Endothelial cell of coronary artery (primary cell): ENCODE measurements at places on chromosomes 1 and 21. TPM values are rescaled to one million over a fixed set of nuclear protein-coding genes. Genes with fewer than 3 reads are reported as not detected.

RGS1 gene
- not detected in 2 replicates for total RNA-seq

CCDC30 gene
- 0.27 and 0.85 TPM in 2 replicates for total RNA-seq

CYP4Z1 gene
- total RNA-seq = not detected in 2 replicates

KIRREL1 gene
- 30.6 and 49.6 TPM in 2 replicates for total RNA-seq

PCNX2 gene
- 9.2 and 14.6 TPM in 2 replicates for total RNA-seq

LMX1A gene
- total RNA-seq = not detected in 2 replicates

SELENBP1 gene
- 5.5 and 12.2 TPM in 2 replicates for total RNA-seq

TSPEAR gene
- not detected in 2 replicates for total RNA-seq

OLIG2 gene
- total RNA-seq = not detected in 2 replicates

MROH9 gene
- total RNA-seq = not detected in 2 replicates

PDPN gene
- total RNA-seq = 0.27 and 0.38 TPM in 2 replicates

BLZF1 gene
- total RNA-seq = 17.6 and 23.2 TPM in 2 replicates

PTGS2 gene
- total RNA-seq = 2.9 and 3.4 TPM in 2 replicates

ATP13A2 gene
- 44.9 and 81.9 TPM in 2 replicates for total RNA-seq

IARS2 gene
- total RNA-seq = 81.8 and 107 TPM in 2 replicates

S100A7 gene
- not detected in 2 replicates for total RNA-seq

RAD54L gene
- 2.4 and 3.8 TPM in 2 replicates for total RNA-seq

SRSF11 gene
- 91.7 and 116 TPM in 2 replicates for total RNA-seq
